ENCODE measurements at places on chromosomes 3 and 15.

GRCh38 chr3:40265181-40265580 lies 44.3 kb upstream of the EIF1B start:
- DNase-seq: no peak

DNA sequence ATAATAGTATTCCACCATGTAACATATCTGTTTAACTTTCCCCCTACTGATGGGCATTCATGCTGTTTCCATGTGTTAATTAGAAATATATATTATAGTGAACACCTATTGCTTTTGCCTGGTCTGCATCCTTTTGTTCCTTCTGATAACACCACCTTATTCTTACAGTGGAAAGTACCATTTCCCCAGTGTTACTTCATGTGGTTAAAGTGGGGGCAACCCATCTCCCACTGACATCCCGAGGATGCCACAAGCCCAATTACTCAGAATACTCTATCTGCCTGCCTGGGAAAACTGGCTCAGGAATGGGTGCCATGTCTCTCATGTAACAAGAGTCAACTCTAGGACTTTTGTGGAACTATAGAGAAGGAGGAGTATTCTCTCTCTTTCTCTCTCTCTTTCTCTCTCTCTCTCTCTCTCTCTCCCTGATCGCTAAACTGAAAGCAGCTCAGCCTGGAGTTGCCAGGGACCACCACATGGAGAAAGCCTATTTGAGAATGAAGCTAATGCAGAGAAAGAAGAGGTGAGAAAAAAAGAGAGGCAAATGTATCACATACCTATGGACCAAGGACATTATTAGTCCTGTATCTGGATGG lies 66.4 kb upstream of the PPIB start:
- no peak for DNase-seq

GRCh38 chr15:64029110-64029509 lies 17.2 kb downstream of the DAPK2 start:
- no peak for DNase-seq

DNA sequence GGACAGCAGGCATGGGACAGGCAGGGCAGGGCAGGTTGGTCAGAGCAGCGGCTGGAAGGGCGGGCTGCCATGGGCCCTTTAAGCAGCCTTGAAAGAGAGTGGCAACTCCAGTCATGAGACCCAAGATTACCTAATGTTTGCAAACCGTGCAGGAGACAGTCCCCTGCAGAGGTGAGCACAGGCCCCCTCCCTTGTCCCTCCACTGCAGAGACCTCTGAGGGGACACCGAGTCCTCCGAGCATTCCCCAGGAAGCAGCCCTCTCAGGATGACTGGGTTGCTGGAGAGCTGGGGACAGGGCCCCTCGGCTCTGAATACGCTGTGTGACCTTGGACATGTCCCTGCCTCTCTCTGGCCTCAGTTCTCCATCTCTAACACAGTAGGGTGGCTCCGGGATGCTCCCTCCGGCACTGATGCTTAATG lies 81.4 kb downstream of the IQSEC1 start:
- DNase-seq: no peak

DNA sequence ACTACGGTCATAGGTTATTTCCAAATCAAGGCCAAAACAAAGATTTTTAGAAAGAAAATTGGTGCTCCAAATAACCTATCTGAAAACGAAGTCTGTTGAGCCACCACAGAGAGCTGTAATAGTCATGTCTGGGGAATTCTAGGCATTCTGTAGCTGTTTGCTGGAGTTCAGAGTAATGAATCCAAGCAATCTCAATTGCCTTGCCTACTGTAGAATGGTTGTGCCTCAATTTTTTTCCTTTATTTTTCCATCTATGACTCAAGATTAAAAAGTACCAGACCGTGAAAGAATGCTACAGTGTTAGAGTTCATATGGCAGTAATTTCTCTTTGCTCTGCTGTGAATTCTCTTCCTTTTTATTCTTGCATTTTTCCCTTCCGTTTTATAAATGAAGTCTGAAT lies 1007.2 kb upstream of the ALCAM start:
- DNase-seq: no peak

GRCh38 chr3:50604628-50605588 lies 6.7 kb downstream of the CISH start:
- DNase-seq: no peak

- no peak for DNase-seq
Measured at GRCh38 chr3:76035117-76035516, 249.8 kb upstream of the ZNF717 start.

DNA sequence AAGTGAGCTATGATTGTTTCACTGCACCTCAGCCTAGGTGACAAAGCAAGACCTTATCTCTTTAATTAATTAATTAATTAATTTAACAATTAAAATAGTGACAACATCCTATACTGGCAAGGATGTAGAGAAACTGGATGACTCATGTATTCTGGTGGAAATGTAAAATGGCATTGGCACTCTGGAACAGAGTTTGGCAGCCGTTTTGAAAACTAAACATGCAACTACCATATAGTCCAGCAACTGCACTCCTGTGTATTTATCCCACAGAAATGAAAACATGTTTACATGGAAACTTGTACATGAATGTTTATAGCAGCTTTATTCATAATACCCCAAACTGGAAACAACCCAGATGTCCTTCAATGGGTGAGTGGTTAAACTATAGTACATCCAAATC lies 56.6 kb downstream of the ANP32A start:
- no peak for DNase-seq

DNA sequence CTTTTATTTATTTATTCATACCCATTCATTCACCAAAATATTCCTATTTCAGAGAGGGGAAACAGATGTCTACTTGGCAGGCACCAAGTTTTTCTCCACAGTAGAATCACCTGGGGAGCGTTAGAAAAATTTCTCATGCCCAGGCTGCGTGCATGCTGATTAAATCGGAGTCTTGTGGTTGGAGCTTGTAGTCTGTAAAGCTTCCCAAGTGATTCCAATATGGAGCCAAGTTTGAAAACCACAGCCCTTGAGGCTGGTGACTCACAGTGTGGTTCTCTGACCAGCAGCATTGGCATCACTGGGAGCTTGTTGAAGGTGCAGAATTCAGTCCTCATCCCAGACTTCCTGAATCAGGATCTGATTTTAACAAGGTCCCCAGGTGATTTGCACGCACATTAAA lies 49.7 kb downstream of the PDHB start:
- no peak for DNase-seq

GRCh38 chr3:138898708-138899107 lies 48.2 kb downstream of the FOXL2 start:
- DNase-seq: no peak

- DNase-seq: no peak
Measured at GRCh38 chr3:168427835-168428475, 332.2 kb upstream of the GOLIM4 start.

DNA sequence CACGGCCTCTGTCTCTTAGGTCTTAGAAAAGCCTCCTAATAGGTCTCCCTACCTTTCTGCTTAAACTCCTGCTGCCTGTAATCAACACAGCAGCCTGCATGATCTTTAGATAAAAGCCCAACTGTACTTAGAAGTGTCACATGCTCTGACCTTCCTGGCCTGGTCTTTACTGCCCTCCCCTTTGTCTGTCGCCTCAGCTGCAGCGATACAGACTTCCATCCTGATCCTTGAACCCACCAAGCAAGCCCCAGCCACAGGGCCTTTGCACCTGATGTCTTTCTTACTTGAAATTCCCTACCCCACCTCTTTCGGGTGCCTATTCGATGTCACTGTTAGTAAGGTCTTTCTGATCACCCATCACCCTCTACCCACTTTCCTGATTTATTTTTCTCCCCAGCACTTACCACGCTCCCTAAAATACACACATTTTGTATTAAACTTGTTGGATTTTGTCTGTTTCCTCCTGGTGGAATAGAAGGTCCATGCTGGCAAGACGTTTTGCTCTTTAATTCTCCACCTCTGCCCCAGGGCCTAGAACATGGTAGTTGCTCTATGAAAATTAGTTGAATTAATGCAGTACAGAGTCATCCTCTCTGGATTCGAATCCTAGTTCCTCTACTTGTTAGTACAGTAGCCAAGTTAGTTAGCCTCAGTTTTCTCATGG lies 51.1 kb downstream of the AQP9 start:
- DNase-seq: no peak

GRCh38 chr15:59437142-59437816 lies 707 bp upstream of the FAM81A start:
- peak; percentile 37 for DNase-seq

DNA sequence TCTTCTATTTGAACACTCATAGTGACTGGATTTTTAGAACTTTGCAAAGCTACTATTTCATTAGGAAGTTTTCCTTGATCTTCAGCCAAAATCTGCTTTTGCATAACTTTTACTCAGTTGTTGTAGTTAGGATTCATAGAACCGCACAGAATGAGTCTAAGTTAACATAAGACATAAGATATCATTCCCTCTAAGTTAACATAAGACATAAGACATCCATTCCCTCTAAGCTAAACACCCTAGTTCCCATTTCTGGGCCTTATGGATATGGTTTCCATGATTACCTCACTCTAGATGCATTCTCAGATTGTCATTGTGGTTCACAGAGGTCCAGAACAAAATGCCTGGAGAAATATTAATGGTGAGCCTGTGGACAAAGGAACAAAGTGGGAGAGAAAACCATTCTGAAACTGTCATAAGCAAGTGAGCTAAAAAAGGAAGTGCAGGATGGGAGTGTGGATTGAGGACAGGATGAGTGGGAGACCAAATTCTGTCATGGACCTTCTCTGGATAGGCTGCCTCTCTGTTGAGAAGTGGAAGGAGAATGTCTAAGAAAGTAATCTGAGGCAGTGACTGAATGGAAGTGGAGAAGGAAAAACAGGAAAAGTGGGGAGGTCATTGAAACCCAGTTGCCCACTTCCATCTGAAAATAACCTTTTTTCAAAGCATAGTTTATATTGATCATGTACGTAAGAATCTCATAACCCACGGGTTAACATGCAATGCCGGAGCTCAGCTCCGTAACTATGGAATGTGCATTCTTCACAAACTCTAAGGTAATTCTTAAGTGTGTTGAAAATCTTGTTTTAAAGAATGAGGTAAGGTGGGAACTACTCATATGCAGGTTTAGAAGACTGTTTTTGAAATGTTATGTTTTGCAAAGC lies 37.4 kb upstream of the SECISBP2L start:
- DNase-seq: no peak

GRCh38 chr3:135100366-135100765 lies 305.3 kb downstream of the EPHB1 start:
- DNase-seq: no peak

Measured in SK-N-SH (cell line).